ENCODE measurements at places on chromosomes 16 and 17.

DNA sequence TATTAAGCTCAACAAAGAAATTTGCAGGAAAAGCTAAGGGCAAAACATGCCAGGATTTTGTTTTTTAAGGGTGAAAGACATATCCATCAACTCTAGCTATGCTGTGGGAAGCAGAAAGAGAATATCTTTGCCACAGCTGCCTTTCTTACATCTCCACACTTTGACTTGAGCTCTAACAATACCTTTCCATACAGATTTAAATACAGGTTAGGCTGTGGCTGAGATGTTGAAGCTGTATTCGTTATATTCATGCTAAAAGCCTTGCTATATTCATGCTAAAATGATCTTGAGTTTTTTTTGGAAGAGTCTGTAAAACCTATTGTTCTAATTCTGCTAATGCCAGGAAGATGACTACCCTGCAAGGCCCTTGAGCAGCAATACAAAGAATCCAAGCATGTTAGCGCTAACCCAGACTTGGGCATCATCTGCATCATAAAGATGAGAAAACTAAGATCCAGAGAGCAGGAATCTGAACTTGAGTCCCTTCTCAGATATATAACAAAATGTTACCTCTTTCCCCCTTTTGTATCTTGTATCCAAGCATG is 204.8 kb upstream of the C17orf78 start:
- DNase-seq = no peak

DNA sequence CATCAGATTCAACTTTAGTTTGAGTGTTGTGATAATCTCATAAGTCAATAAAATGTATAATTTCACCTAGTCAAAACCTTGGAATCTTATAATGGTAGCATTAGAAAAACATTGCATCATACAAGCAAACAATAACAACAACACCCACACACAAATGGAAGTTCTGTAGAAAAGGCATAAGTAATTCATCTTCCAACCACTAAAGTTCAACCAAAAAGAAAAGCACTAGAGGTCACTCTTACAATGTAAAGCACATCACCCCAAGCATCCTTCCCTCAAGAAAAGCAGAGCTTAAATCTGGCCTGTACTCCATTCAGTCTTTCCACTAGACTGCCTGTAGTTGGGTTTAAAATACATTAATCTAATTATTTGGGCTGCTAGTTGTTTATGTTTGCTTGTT is 1.8 kb downstream of the CNTNAP4 start:
- no peak for DNase-seq

GRCh38 chr16:10694306-10694705 is 424 bp downstream of the TEKT5 start:
- no peak for DNase-seq

DNA sequence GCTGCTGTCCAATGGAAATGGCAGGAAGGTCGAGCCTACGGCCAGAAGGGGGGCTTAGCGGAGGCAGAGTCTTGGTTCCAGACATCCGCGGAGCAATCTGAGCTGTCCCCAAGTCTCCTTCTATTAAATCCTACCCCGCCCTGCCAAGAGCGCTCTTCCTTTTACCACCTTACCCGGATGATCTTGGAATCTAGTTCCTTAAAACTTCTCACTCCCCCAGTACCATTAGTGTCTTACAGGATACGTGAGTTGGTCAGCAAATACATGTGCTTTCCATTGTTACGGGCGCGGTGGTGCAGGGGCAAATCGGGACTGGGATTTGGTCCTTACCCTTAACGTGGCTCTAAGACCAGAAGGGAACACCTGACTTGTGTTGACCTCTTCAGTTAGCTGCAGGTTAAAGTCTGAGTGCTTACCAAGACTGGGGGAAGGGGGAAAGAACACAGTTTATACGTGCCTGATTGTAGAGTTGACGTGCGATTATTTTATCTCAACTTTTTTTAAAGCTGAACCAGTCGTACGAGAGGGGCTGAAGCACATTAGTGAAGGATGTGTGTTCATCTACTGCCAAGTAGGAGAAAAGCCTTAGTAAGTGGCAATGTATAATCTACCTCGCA is 495 bp downstream of the TXNDC17 start:
- no peak for DNase-seq

GRCh38 chr16:87765776-87766484 is at the start of gene KLHDC4:
TSS of gene KLHDC4 (minus strand) at chr16:87765986. CDS start at chr16:87765890, 96 bp downstream.
- peak; percentile 88 for DNase-seq

DNA sequence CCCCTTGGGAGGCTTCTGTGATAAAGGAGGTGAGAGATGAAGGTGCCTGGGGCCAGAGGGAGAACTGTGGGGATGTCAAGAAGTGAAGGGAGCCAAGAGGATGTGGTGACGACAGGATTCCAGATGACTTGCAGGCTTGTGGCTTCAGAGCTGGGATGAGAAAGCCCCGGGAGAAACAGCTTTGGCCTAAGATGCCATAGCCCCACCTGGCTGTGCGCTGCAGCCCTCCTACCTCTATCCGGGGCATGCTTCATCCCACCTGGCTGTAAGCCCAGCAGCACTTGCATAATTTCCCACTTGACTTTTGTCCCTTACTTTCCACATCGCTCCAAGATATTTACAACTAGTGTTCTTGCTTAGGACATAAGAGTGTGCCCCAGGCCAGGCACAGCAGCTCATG is 29.3 kb downstream of the GINS3 start:
- no peak for DNase-seq

DNA sequence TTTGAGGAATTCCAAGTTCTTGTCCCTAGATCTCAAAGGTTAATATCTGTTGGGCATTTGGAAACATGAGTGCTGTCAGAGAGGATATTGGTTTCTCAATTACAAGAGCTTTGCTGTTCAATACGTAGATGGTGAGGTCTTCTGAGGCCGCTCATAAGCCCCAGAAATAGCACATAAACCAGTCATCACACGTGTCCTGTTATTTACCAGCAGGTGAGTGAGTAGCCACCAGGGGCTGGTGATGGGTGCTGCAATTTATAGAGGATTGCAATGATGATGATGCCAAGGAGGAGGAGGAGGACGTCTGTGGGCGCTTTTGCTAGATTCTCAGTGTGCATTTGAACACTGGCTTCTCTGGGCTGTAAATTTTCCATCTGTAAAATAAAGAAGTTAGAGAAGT is 89.0 kb downstream of the SALL1 start:
- no peak for DNase-seq

DNA sequence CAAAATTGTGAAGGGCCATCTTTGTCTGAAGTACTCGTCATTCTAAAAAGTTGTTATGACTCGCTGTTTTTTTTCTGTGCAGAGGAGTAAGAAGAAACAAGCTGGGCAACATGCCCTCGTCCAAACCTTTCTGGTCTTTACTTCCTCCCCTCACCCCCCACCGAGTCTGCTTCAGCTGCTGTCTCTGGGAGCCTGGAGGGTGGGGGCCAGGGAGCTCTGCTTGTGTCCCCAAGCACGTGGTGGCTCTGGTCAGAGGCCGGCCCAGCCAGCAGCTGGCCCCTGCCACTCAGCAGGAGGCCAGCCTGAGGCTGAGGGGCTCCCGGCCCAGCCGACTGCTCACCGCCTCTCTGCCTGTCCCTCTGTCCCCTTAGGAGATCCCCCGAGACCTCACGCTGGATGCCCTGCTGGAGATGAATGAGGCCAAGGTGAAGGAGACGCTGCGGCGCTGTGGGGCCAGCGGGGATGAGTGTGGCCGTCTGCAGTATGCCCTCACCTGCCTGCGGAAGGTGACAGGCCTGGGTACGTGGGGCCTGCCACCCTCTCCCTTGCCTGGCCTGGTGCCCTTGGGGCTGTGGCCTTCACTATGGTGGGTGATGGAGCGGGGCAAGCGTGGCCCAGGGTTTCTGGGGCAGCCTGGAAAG is 53.7 kb upstream of the LGALS9 start:
- DNase-seq = no peak

DNA sequence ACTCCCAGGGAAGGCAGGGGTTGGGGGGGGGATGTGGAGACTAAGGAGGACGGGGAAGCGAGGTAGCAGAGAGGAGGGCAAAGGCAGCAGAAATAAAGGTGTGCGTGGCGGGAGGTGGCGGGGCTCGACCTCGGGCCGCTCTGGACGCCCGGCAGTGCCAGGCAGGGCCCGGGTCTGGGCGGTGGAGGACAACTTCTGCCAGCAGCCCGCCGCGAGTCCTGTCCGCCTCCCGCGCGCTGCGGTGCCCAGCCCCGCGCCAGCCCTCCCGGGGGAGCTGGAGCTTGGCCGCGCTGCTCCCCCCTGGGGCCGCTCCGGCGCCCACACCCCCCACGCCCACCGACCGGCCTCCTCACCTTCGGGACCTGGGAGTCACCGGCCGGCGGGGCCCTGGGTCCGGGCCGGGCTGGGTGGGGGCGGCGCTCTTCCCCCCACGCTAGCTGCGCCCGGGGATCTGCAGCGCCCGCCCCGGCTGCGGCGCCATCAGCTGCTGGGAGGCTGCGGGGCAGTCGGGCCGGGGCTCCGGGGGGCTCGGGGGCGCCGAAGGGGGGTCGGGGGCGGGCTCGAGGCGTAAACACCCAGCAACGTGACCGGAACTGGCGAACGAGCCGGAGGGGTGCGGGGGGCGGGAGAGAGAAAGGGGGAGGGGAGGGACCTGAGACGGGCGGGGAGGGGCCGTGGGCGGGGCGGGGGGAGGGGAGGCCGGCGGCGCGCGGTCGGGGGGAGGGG is at the start of gene CCDC92B:
CCDC92B (minus strand) TSS at position 595 of the 726 bp plus-strand sequence. CDS start 14,507 bp downstream, outside the sequence.
- DNase-seq = no peak

- no peak for DNase-seq
Observed at GRCh38 chr17:36095992-36096391, 6.0 kb upstream of the CCL3 start.

- DNase-seq = no peak
Observed at GRCh38 chr17:4833941-4834680, 971 bp downstream of the MINK1 start.

- DNase-seq = no peak
Observed at GRCh38 chr17:76701471-76701967, 9.2 kb downstream of the MXRA7 start.

DNA sequence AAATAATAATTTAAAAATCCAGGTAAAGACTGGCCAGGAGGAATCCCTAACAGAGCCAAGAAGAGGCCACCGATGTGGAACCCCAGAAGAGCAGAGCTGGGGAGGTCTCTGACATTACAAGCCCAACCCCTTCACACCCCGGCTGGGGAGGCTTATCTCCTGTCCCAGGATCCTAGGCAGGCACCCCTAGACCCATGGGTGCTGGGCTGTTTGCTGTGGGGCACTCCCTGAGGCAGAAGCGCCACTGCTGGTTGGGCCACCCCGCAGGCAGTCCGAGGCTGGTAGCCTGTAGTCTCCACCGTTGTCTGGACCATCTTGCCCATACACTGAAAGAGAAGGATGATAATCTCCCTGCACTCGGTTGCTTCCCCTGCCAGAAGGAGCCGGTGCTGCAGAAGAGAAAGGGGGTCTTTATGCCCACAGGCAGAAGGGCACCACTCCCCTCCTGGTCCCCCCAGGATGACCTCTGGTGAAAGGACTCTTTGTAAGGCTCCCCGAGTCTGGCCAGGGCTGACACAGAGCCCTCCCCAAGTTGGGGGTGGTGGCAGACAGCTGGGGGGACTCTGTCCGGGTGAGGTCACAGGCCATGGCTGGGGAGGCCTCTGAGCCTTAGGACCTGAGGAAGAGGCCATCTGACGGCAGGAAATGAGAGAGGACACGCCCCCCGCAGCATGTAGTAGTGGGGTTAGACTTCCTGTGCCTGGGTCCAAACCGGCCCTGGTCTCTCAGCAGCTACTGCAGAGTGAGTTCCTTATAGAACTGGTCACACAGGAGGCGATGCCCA is 34.2 kb downstream of the CFAP20 start:
- DNase-seq = no peak

- no peak for DNase-seq
Observed at GRCh38 chr16:27301236-27301861, 12.4 kb upstream of the IL4R start.

GRCh38 chr17:28540231-28540630 is 12.2 kb downstream of the UNC119 start:
- DNase-seq = no peak
